Activated CD8-positive, alpha-beta memory T cell treated with anti-CD3 and anti-CD28 coated beads for 1 hour (primary cell): ENCODE measurements at places on chromosomes 4 and X.

DNA sequence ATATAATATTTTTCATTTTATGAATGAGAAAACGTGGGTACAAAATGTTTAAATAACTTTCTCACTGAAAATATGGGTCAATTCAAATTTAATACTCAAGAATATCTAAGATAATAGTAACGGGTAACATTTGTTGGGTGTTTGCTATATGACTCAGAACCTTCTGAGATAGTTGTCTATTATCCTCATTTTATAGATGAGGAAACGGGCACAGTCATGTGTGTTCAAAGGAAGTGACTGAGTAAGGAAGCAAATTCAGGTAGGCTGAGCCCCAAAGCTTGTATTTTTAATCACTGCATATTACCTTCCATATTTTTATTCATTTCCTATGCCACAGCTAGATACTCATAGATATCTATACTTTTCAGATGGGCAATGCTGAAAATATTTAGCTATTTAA is 12.2 kb upstream of the CAMK2D start:
- DNase-seq, result no peak

DNA sequence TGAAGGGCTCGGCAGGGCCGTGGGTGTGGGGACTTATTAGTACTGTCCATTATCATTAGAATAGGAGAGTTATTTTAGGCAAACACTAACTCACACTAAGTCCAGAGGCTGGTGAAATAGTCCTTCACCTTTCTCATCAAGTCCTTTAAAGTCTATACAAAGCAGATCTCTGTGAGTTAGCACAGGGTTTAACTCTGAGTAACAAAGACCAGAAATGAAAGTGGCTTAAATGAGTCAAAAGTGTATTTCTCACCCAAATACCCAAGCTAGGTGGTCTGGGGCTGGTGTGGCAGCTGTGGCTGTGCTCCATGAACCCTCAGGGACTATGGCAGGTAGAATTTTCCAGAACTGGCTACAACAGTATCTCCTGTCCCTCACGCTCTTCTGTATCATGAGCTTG is 263.2 kb downstream of the BCOR start:
- DNase-seq, result no peak

GRCh38 chr4:37765741-37766140 is 60.7 kb upstream of the PGM2 start:
- no peak for DNase-seq

DNA sequence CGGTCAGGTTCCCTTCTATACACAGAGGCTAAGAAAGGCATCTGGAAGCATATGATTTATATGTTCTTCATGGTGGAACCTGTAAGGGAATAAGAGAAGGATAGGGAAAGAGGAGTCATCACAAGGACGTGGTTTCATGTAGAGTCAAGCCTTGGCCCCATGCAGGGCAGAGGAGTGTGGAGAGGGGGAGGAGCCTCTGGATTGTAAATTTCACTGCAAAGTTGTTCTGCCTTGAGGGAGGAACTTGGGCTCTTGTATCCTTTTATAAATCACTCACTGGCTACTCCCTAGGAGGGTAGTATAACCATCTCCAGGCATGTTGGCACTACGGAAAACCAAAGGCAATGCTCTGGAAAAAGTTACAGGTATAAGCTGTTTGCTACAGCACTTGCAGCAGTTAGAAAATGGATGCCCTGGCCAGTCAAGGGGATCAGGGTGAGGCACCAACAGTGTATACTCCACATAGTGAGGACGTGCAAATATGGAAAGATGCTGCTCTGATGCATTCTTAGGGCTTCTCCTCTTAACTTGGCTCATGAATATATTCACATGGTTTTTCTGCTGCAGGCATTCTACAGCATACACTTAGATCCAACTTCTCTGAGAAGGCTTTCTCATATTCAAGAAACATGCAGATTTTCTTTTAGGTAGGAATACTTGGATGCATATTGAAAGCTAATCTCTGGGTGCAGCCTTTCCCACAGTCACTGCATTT is 60.3 kb upstream of the ZNF81 start:
- DNase-seq, result no peak

GRCh38 chr4:159279084-159279483 is 176.2 kb downstream of the RAPGEF2 start:
- DNase-seq, result no peak

GRCh38 chr4:107987916-107988762 is 1.6 kb upstream of the HADH start:
- DNase-seq, result no peak

DNA sequence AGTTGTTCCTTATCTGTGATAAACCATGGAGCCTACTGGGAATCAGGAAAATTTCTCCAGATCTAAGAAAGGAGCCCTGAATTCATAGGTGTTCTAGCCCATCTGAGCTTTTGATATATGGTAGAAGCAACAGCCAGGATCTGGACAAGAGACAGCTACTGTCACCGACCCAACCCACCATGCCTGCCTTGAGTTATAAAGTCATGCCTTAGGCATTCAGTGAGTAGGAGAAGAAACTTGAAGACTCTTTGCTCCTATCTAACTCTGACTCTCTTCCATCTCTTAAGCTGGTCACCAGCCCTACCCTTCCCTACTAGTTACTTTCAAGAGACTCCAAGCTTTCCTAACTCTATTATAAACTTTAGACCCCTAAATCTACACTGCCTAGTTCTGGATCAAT is 83.9 kb upstream of the FAM9B start:
- no peak for DNase-seq

DNA sequence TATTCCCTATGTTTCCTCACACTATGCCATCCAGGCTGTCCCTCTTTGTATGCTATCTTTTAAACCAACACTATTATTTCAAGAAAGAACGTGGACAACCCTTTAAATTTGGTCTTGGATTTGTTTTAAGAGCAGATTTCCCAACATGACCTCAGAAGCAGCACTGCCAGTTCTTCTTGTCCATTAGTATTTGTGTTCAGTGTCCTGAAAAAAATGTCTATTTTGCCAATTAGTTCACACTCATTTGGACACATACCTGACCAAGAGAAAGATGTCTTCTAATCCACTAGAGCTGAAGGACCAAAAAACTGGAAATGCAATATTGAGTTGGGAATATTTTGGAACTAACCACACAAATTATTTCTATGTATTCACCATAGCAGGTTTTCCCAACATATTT is 223.2 kb upstream of the CNKSR2 start:
- DNase-seq, result no peak
